ENCODE measurements at places on chromosomes 16 and 17. TPM values are rescaled to one million over a fixed set of nuclear protein-coding genes. Genes with fewer than 3 reads are reported as not detected.

CACNB1 gene
- 6.6 TPM for total RNA-seq

GRCh38 chr17:45914047-45914717 lies 19.8 kb downstream of the MAPT start:
- peak; percentile 58 for DNase-seq

- DNase-seq = no peak
Measured at GRCh38 chr16:89786474-89787364, 29.7 kb downstream of the FANCA start.

GPR179 gene
- not detected for total RNA-seq

SCNN1G gene
- not detected for total RNA-seq

SIRT7 gene
- 14.5 TPM for total RNA-seq

DNA sequence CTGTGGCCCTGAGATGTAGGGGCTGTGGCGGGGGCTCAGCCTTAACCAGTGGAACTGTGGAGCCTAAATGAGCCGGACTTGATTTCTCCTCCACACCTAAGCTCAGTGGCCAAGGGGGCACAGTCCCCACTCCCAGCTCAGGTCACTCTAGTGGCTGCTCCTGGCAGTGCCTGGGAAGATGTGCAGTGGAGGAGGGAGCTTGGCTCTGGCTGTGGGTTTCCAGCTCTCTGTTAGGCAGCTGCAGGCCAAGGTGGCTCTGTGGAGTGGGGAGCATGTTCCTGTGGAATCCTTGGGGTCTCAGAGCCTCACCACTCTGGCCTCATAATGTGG lies 76.3 kb downstream of the AMFR start:
- no peak for DNase-seq

MAF gene
- not detected for total RNA-seq

- DNase-seq = peak; percentile 69
Measured at GRCh38 chr17:57881143-57881542, 31.3 kb upstream of the MRPS23 start.

DNA sequence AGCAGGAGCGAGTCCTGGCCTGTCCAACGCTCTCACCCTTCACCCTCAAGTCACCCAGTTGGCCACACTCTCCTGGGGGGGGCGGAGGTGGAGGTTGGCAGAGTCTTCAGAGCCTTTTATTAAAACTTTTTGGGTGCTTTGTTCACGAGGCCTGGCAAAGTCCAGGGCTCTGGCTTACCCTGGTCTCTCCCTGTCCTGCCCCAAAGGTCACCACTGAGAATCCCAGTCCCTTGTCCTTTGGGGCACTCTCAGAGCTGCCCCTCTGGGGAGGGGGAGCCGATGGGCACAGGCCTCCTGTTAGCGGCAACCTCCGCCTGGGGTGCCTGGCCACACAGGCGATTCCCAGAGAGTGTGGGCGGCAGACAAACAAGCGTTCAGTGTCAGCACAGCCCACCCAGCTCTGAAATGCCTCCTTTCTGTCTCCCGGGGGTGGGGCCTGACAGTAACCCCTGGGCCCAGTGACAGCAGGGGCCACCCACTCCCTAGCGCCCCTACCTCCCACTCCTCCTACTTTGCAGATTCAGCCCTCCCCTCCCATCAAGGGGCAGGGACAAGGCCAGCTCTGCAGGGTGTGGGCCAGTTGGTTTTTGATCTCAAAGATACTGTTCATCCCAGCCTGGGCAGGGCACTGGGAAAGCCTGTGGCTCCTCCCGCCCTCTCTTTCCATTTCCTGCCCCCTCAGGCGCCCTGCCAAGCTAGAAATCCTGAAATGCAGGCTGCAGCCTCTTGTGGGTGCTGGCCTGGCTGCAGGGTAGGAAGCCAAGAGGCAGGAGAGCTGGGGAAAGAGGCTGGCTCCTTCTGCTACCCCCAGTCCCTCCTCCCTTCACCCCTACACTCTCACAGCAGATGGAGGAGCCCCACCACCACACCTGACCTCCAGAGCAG lies 36.6 kb upstream of the EMP2 start:
- peak; percentile 72 for DNase-seq

IL34 gene
- not detected for total RNA-seq

DNA sequence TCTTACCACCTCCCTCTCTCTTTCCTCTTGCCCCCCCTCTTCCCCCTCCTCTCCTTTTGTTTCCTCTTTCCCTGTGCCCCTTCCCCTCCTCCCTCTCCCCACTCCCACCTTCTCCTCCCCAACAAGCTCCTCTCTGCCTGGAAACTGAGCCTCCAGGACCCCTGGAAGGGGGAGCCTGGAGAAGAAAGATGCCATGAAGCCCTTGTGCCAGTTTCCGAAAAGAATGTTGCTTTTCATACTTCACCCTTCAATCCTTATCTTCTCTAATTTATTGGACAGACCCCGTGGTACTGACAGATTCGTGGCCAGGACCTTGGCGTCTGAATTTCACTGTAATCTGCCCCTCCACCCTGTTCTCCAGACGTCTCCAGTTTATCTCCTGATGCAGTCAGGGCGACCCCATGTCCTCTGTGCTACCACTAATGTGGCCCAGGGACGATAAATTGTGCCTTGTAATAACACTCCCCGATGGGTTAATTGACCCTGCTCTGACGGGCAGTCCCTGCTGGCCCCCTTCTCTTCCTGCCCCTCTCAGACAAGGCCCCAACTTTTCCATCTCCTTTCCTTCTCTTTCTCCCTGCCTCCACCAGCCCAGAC lies 138.4 kb upstream of the GSE1 start:
- no peak for DNase-seq

ADPRM gene
- total RNA-seq = 16.1 TPM

DNA sequence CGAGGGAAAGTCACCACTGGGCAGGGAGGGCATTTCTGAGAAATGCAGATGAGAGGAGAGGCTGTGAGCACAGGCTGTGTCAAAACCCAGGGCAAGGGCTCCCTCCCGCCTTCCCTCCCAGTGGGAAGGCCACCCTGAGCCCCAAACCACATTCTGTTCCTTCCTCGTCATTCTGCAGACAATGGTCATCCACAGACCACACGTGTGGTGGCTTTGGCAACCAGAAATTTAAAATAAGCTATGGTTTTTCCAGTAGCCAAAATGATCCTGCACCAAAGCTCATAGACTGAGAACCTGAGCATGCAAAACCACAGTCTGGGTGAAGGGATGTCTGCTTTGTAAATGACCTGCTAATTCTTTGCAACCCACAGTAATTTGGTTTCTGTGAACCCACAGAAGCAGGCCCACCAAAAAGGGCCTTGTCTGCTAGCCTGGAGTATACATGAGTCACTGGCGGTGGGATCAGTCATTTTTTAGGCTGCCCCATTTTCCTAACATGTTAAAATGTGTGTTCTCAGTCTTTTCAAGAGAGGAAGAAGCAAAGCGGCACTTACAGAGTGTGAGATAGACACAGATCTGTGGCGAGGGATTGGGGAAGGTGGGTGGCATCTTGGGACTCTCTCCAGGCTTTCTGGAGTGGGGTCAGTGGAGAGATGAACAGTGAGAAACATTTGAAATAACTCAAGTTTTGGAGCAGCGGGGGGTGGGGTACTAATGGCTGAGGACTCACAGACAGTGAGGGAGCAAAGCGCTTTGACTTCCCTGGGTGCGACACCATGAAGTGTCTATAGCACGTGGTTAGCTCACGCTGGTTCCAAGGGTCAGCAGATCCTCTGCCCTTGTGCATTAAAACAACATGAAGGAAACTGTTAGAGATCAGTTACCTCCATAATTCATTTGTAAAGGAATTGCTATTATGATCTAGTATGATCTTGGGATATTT lies 20.5 kb downstream of the GRB7 start:
- peak; percentile 12 for DNase-seq

GRCh38 chr17:14910916-14911315 lies 354.2 kb downstream of the PMP22 start:
- DNase-seq = no peak

DNA sequence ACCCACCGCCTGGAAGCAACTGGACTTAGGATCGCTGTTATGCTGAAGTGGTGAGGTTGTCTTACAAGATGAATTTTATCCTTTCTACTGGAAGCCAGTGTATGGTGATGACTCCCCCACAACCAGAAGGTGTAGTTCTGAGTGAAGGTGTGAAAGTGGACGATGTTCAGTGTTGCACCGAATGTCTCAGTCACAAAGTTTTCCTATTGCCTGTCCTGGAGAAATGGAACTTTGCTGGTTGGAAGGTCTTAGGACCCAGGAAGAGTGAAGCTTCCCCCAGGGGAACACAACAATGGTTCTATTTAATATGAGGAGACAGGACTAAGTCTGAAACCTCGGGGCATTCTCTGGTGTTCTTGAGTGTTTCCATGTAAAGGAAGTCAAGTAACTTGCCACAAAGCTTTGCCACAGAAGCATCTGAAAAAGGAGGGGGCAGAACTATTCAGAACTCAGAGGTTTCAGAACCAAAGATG lies 44.2 kb downstream of the USP22 start:
- DNase-seq = no peak

SLFN12L gene
- total RNA-seq = 0.11 TPM

SOST gene
- not detected for total RNA-seq

SPNS3 gene
- total RNA-seq = not detected

ZNF785 gene
- 9.0 TPM for total RNA-seq

- DNase-seq = no peak
Measured at GRCh38 chr17:79000396-79001189, 9.0 kb downstream of the CANT1 start.

GRCh38 chr17:48532261-48532660 lies 1.4 kb upstream of the HOXB1 start:
- no peak for DNase-seq

GRCh38 chr17:55783684-55784245 lies 32.9 kb downstream of the PCTP start:
- DNase-seq = peak; percentile 76

DNA sequence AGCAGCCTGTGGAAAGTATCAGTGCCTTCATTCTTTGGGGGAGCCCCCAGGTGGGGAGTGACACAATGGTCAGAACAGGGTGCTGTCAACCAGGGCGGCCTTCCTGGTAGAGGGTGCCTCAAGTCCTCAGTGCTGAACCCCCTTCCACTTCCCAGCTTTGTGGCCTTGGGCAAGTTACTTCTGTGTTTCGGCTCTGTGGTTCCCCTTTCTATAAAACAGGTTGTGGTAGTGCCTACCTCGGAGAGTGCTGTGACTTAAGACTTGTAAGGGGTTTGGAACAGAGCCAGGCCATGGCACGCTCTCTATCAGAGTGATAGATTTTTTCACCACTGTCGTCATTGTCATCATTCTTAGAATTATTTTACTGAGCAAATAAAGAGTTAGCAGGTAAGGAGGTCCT lies 141.1 kb downstream of the CCDC182 start:
- no peak for DNase-seq

GRCh38 chr17:39018267-39019134 lies 51.3 kb upstream of the FBXO47 start:
- DNase-seq = no peak

CARHSP1 gene
- total RNA-seq = 143 TPM

DNA sequence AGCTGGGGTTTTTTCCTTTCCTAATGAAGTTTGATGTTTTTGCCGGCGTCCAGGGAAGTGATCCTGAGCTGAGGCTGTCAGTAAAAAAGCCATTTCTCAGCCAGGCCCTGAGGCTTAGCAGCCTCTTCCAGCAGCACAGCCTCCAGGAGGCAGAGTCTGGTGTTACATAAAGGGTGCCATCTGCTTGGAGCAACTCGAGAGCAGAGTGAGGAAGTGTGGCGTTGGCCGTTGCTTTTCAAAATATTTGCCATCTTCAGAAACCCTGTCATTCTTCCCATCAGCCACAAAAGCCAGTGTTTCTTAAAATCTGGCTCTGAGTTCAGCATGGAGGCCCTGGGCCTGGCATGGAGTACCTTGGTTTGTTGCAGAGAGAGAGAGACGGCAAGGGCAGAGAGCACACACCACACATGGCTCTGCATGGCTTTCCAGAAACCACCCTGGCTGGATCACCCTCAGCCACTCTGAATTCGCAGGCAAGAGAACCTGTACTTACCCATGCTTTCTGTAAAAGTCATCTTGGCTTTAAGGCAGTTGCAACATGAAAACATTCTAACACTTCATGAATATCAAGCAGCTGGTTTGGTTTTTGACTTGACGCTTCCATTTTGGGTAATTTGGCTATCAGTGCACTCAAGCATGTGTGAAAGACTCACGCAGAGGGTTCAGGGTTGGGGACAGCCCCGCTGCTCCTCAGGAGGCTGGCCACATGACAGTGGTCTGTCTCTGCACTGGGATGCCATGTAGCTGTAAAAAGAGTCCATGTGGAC lies 21.0 kb downstream of the PMM2 start:
- DNase-seq = no peak

ZNF821 gene
- total RNA-seq = 21.4 TPM

GRCh38 chr16:53159781-53160436 lies 105.1 kb downstream of the CHD9 start:
- DNase-seq = peak; percentile 69

DNA sequence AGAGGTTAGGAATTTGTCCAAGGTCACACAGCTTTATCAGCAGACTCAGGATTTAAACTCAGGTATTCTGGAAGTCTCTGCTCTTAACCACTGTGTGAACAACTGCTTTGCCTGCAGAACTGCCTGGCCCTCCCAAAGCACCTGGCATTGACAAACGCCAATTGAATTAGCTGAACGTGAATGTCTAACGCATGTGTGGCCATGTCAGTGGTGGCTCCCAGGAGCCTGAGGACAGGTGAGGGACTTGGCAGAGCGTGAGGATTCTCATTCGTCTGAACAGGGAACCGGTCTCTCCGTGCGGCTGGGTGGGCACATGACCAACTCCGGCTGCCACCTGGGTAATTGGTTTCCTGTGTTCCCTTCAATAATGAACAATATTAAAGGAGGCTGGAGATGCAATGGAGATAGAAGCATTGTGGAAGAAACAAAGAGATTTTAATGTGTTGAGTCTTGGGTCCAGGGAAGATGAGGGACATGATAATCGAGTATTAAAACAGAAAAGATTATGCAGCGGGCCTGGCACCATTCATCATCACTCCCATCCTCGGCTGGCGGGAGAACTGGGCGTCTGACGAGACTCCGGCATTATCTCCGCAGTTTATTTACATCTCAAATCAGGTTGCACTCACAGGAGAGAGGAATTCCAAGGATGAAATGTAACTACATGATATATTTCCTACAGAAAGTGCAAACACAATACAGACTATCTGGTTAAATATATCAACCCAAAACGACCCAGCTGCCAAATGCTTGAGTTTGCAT lies 113.5 kb downstream of the NPIPB5 start:
- DNase-seq = no peak

CD300LB gene
- total RNA-seq = not detected

DNA sequence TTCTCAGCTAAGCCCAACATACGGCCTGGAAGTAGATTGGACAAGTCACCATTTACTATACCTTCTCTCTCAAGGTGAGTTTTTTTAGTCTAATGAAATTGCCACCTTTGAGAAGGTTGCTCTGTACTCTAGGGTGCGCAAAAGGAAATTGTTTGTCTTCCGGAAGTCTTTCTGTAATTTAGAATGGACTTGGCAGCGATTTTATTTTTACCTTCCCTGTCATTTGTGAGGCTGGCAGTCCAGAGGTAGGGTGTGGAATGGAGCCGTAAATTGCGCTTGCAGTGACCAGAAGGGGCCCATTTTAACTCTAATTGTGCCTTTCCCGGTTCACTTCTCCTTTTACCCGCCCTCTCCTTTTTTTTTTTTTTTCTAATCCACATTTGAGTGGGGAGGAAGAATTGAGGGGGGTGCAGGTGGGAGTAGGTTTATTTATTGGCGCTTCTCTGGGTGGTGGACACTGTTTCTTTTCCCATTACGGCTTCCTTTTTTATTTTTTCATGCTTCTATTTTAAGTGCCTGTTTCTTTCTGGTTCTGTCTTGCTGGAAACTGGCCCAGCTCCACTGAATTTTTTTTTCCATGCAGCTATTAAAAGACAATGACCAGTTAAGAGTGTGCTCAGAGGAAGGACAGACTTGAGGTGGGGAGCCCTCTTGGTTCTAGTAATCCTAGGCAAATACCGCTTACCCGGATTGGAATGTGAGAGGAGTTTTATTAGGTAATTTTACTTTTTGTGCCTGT lies 89.7 kb upstream of the CLEC18A start:
- DNase-seq = peak; percentile 68

CHST4 gene
- not detected for total RNA-seq

- DNase-seq = no peak
Measured at GRCh38 chr17:83173914-83174361, 94.5 kb downstream of the METRNL start.

All from GM23248 (cell line).